Esophagus (tissue), 2 donors: ENCODE measurements at places on chromosomes 16 and 17. TPM values are rescaled to one million over a fixed set of nuclear protein-coding genes. Genes with fewer than 3 reads are reported as not detected.

NXN gene
- 10.1 TPM for polyA plus RNA-seq

KRT27 gene
- polyA plus RNA-seq: 0.05 TPM

MYH3 gene
- polyA plus RNA-seq: 3.6 TPM

EVI2A gene
- 2.6 TPM for polyA plus RNA-seq

AOC2 gene
- 0.24 TPM for polyA plus RNA-seq

PRSS36 gene
- polyA plus RNA-seq: 2.4 TPM

MAPK8IP3 gene
- 73.8 TPM for polyA plus RNA-seq

TNFRSF12A gene
- 21.1 TPM for polyA plus RNA-seq

SLC7A6OS gene
- polyA plus RNA-seq: 4.4 TPM

CCL4 gene
- polyA plus RNA-seq: 1.8 TPM

RAC3 gene
- 7.1 TPM for polyA plus RNA-seq

APOBR gene
- polyA plus RNA-seq: 1.2 TPM

CTF1 gene
- polyA plus RNA-seq: 2.2 TPM

GRB7 gene
- 43.7 TPM for polyA plus RNA-seq

AOC3 gene
- 9.7 TPM for polyA plus RNA-seq

GFER gene
- 13.1 TPM for polyA plus RNA-seq

CTRB2 gene
- 1.7 TPM for polyA plus RNA-seq

DCAF7 gene
- polyA plus RNA-seq: 16.0 TPM

EPN3 gene
- 59.8 TPM for polyA plus RNA-seq

KRTAP1-1 gene
- 0.16 TPM for polyA plus RNA-seq

TMEM170A gene
- polyA plus RNA-seq: 5.0 TPM

CCL17 gene
- 7.6 TPM for polyA plus RNA-seq

KCTD19 gene
- not detected for polyA plus RNA-seq

KRT33B gene
- 0.12 TPM for polyA plus RNA-seq
